Amniotic stem cell (primary cell): ENCODE measurements at places on chromosomes 12 and 14.

DNA sequence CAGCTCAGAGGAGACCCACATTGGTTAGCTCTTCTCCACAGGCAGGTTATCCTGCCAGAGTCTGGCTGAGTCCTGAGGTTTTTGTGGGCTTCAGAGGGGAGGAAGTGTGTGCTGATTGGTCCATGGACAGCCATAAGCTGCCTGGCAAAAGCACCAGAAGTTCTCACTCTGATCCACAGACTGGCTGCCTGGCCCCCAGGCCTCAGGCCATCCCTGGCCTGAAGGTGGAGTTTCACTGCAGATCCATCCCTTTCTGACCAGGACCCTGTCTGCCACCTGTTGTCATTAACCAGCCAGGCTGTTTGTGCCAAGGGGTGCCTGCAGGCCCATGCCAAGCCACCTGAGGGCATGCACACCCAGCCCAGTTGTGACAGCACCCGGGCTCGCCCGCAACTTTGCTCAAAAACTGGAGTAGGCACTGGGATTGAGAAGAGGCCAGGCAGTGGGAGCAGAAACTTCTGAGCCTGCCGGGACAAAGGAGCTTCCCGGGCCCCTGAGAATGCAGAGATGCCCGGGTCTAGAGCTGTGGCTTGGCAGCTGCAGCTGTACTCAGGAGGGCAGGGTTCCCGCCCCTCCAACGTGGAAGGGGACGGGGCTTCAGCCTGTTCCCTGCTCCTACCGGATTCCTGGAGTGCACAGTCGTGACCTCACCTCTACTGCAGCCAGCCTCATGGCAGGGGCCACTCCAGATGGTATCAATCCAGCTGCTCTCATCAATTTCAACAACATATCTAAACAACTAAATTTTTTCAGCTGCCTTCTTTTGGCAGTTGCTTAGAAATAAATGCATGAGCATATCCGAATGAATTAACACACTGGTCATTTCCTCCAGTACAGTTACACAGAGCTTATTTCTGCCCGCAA lies 1277.3 kb downstream of the SLC16A7 start:
- DNase-seq: no peak

DNA sequence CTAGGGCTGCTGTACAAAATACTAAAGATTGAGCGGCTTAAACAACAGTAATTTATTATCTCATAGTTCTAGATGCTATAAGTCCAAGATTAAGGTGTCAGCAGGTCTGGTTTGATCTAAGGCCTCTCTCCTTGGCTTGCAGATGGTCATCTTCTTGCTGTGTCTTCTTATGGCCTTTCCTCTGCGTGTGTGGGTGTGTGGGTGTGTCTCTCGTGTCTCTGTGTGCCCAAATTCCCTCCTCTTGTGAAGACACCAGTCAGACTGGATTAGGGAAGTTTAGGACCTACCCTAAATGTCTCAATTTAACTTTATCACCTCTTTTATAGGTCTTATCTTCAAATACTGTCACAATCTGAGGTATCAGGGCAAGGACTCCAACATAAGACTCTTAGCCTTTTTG lies 28.3 kb downstream of the DDHD1 start:
- DNase-seq: no peak

- no peak for DNase-seq
Observed at GRCh38 chr14:58200480-58200841, 512 bp downstream of the ACTR10 start.

GRCh38 chr14:75295061-75295461 lies 16.4 kb downstream of the FOS start:
- DNase-seq: peak; percentile 41

DNA sequence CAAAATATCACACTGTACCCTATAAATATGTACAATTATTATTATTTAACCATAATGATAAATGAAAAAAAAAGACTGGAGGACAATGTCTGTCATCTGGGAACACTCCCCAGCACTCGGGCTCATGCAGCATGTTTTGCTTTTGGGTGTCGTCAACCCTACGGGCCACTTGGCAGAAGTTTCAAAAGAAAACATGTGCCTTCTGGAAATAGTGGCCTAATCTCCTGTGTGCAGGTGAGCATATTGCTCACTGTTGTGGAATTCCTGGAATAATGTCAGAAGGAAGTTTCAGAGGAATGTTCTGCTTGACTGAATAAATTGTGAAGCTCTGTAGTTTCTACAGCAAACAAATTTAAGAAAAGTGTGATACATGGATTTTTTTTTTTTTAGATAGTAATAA lies 298.3 kb downstream of the SSPN start:
- DNase-seq: no peak

- DNase-seq: no peak
Observed at GRCh38 chr12:15225136-15225862, 4.1 kb upstream of the RERG start.

GRCh38 chr14:53167602-53168328 lies 14.6 kb upstream of the DDHD1 start:
- no peak for DNase-seq

DNA sequence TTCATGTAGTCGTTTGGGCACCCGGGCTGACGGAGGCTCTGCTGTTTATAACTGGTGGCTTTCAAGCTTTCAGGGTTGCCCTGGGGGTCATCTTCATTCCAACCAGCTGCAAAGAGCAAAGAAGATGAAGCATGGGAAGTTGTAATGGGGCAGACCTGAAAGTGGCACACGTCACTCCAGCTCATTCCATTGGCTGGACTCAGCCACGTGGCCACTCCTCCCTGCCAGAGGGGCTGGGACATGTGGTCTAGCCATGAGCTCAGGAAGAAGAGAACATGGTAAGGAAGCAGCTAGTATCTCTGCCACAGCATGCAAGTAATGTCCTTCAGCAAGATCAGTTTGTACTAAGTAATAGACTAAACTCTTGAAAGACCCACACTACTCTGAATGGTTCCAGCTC lies 51.7 kb upstream of the FERMT2 start:
- DNase-seq: no peak

GRCh38 chr14:58703161-58703506 lies 65.4 kb downstream of the DACT1 start:
- no peak for DNase-seq

DNA sequence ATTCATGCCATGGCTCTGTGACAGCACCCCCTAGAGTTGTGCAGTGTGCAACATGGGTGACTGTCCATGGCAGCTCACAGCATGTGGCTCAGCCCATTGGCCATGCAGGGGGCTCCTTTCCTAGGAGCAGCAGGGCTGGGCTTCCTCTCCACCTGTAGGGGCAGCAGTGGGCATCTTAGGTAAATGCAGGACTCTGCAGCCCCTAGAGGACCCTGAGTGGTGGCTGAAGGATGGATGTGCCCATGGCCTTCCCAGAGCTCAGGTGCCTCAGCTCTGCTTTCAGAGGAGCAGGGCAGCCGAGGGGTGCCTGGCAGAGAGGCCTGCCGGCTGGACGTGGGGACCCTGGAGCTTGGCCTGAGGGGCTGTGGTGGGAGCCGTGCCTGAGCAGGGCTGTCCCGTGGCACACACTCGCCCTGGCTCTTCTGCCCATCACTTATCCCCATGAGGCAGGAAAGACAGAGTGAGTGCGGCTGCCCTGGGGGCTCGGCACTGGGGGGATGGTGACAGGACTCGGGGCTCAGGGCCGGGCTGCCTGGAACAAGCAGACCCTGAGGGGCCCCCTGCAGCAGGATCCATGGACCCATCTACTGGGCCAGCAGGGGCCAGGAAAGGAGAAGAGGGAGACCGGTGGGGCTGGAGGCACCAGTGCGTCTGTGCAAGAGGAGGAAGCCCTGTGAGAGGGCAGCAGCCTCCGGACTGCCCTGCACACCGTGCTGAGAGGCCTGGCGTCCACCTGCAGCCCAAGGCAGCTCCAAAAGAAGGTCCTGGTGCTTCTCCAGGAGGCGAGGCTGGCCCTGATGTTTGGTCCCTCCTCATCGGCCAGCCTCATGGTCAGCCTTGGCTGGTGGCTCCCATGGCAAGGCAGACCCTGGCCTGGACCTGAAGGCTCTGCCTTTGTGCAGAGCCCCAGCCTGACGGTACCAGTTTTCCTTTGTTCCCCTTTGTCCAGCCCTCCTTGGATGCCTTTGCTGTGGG lies 7.6 kb downstream of the ADSS1 start:
- no peak for DNase-seq

DNA sequence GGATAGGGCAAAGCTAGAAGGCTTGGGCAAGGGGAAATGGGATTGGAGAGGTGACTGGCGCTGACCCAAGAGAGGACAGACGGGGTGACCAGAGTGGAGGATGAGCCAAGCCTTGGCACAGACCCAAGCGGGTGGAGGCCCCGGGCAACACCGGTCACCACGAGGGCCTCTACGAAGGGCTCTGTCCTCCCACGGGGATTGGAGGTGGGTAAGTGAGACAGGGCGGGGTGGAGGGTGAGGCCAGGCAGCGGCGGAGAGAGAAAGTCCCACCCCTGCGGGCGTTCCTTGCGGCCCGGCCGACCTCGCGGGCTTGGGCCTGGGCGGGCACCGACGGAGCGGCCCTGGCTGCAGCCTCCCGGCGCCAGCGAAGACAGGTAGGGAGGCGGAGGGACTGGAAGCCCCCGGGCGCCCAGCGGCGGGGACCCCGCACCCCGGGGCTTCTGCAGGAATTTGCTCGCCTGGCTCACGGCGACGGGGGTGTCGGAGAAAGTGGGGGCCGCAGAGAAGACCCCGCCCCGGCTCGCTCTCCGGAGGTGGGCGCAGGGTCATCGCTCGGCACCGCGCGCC lies at the start of gene PAPLN:
TSS of gene PAPLN (plus strand) at position 288 of the 567 bp plus-strand sequence. CDS start 2,273 bp downstream, outside the sequence.
- DNase-seq: no peak

DNA sequence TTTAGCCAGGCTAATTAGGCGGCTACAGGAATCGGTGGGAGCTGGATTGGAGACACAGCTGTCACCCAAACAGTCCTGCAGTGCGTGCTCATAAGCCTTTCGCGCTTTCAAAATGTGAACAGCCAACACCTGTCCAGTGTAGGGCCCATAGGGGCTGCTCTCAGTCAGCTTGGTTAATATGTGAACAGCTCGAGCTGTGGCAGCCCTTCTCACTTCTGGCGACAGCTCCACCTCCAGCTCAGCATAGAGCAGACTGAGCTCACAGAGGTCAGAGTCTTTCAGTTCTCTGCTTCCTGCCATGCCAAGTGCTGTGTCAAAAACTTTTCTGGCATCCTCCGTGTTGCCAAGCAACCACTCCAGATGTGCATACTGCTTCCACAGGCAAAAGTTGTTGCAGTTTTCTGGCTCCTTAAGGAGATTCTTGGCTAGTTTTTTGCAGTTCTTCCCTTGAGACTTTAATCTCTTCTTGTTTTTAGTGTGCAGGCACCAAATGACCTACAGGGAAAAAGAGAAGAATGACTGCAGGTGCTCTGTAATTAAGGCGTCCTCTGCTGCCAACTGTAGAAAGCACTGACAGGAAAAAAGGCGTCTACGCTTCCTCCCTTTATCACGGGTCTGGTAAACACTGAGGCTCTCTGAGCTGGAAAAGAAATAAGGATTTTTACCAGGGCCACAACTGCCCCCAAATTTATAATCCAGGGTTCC lies 32.5 kb downstream of the PSMC1 start:
- DNase-seq: no peak

- no peak for DNase-seq
Observed at GRCh38 chr12:54051026-54051842, 2.4 kb upstream of the HOXC4 start.

GRCh38 chr14:23492618-23493272 lies 23.2 kb downstream of the NGDN start:
- DNase-seq: no peak

DNA sequence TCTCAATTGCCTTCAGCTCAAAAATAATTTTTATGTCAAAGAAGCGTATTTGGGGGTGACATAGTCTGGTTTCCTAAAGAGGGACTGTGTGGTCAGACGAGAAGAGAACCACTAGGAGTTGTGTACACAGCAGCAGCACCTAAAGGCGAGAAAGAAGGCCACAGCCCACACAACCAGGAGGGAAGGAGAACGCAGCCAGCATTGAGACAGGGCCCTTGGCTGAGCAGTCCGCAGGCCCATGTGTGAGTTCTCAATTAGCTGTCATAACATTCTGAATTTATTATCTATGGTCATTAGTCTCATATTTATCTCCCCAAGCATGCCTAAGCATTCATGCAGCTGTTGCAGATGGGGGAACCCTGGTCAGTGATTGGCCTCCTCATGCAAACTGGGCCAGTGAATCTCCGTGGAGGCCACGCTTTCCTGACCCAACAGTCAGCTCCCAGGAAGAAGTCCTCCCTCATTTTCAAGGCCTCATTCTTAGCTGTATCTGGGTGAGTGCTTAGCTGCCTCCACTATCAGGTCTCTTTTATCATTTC lies 81.2 kb upstream of the ATF7IP start:
- no peak for DNase-seq

GRCh38 chr14:53231171-53231570 lies 78.0 kb upstream of the DDHD1 start:
- DNase-seq: no peak

DNA sequence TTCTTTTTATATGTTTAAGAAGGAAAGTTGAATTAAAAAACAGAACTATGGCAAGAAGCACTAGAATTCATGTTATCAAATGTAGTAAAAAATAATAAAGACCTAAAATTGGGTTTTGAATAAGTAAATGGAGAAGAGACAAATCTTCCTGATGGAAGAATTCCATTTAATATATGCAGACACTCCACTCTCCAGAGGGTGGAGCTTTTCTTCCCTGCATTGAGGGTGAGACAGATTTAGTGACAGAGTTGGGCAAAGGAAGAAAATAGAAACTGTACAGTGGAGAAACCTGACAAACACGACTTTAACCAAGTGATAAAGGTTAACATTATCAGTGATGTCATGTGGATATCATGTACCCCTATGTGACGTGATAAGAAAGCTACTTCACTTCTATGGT lies 217.6 kb downstream of the PRKD1 start:
- no peak for DNase-seq
